Retinal pigment epithelial cell (primary cell): ENCODE measurements at places on chromosomes 2 and 18.

DNA sequence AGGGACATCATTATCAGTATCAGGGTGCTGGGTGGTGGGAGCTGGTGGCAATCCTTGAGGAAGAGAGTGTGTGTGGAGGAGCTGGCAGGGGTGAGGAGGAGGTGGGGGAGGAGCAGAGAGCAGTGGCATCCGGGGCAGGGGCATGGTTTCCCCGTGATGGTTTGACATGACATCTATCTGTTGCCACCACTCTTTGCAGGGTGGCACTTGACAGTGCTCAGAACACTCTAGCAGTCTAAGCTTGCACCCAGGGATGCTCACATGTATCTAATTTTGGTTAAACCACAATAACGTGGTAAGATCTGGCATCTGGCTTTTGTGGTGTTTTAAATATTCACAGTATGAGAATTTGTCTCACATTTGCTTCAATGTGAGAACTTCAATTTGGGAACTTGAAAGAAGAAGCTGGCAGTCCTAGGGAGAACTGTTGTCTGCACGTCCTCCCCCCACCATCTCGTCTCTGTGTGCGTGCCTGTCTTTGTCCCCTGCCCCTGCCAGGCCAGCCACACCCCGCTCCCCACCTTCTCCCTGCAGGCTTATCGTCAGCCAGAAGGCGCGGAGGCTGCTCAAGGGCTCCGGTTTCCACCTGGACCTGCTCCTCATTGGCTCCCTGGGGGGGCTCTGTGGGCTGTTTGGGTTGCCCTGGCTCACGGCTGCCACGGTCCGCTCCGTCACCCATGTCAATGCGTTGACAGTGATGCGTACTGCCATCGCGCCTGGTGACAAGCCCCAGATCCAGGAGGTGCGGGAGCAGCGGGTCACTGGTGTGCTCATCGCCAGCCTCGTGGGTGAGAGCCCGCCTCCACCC, 11.7 kb downstream of the SLC4A3 start:
- no peak for DNase-seq

DNA sequence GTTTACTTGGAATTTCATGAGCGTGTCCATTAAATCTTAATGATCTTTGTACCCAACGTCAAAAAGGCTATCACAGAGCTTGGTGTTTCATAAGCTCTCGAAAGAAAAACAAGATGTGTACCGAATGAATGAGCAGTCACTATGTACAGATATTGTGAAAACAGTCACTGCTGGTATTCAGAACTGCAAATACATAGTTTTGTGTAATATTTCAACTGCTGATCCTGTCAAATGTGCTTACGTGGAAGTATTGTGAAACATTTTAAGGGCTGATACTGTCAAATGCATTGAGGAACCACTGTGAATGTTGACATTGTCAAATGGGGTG, 184.2 kb upstream of the KLHL29 start:
- no peak for DNase-seq

DNA sequence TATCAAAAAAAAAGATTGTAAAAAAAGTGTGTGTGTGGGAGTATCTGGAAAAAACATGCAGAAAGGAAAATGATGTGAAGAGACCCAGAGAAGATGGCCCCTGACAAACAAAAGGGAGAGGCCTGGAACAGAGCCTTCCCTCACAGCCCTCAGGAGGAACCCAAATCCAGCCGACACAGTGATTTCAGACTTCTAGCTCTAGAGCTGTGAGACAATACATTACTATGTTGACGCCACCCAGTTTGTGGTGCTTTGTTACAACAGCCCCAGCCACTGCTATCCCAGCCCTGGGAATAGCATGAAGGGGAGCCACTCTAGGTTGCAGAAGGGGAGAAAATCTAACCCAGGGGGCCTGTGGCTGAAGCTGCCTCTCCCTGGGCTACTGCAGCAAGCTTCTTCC, 59.0 kb upstream of the ZBTB7C start:
- no peak for DNase-seq

GRCh38 chr2:134198006-134198634, 55.8 kb upstream of the MGAT5 start:
- no peak for DNase-seq

DNA sequence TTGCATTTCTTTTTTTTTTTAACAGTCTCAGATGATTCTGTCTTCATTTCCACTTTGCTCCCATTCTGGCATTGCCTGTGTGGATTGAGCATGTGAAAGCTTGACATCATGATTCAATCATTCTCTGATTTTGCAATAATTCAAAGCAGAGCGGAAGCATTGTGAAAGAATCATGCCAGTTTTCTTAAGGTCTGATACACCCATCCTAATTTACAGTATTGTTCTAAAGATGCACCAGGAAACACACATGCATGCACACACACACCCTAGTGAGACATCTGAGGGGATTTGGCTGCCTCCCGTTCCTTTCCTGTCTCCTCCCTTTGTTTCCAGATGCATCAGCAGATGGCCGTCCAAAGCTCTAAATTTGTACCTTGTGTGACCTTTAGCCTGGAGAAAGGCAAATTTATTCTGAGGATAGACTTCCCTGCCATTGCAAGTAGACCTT, 97.3 kb downstream of the FMNL2 start:
- DNase-seq: no peak

GRCh38 chr2:11697103-11697871, 27.3 kb upstream of the NTSR2 start:
- peak; percentile 59 for DNase-seq

DNA sequence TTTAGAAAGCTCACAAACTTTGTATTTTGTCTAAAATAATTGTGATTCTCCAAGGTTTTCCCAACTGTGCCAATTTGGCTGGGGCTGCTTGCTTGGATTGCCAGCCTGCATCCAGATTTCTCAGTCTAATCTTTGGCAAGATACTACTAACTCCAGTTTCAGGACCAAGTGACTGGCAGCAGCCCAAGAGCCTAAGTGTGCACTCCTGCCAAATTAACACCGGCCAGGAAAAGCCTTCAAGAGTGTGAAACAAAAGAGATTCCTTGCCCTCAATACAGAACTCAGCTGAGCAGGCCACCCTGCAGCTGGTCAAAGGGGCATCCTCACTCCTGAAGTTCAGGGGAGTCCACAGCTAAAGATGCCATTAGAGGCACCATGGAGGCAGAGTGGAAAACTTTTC, 589.0 kb upstream of the ACVR2A start:
- DNase-seq: no peak

DNA sequence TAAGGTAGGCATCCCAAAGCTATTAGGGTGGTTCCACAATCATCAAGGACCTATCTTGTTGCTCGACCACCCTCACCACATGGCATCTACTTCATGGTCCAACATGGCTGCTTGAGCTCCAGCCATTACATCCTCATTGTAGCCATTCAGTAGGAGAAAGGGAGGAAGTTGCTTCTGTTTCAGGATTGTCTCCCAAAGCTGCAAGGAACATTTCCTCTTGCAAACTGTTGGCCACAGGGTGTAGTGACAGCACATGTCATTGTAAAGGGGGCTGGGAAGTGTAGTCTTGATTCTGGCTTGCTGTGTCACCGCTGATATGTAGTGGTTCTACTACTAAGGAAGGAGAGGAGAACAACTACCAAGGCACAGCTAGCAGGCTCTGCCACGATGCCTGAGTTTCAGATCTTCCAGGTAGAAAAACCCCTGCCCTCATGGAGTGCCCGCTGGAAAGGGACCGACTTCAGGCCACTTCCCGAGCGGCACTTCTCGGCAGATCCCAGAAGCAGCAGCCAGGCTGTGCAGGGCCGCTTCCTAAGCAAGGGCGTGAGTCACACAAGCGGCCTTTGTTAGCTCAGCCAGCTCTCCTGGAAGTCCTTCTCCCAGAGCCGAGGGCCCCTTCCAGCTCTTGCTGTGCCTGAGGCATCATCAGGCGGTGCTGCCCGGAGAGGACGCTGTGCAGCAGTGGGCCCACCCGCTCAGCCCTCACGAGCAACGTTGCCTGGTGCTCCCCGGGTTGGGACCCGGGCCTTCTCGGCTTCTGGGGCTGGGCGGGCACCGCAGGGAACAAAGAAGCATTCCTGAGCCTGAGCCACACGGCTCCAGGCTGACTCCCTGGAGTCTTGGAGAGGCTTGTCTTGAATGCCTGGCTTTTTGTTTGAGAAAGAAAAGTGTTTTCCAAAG, 58.2 kb downstream of the HS6ST1 start:
- DNase-seq: peak; percentile 80

DNA sequence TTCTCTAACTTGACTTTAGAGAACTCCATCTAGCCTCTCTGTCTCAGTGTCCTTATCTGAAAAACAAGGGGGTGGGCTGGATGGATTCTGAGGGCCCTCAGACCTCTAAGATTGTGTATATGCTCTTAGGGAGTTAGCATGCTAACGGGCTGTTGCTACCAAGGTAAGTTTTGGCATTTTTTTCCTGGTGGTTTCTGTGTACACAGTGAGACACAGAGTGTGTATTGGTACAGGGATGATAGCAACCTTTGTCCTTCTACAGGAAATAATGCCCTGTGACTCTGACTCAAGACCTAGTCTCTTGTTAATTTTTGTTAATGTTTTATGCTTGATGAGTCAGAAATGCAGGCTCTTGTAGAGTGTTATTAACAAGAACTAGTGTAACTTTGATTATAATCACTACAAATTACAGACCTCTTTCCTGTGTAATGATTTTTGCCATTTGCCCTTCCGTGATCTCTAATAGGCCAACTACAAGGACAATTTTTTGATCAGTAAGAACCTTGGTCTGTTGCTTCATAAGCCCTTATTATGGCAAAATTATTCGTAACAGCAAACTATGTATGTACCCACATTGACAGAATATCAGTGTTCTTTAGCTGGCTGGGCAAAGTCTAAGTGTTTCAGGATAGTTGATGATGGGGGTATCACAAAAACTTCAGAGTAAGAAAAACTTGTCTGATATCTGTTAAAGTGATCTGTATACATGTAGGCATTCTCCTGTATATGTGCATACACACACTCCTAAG, 89.7 kb downstream of the SPTBN1 start:
- DNase-seq: no peak

- no peak for DNase-seq
Measured at GRCh38 chr2:71894261-71894660, 253.4 kb downstream of the CYP26B1 start.

DNA sequence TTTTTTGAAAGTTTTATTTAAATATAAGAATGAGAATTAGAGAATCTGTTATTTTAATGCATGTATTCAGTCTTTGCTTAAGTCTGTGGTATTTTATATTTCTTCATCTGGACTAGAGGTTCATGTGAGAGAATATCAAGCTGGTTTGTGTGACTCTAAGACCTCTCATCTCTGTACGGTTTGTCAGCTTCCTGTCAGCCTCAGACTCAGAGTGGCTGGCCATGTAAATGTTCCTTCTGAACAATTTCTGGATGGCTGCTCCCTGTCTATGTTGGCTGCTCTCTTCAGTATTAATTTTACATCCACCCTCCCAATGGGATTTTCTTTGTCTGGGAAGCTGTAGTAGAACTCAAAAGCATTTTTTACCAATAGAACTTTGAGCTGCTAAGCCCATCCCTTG, 225.3 kb upstream of the THUMPD2 start:
- DNase-seq: no peak

DNA sequence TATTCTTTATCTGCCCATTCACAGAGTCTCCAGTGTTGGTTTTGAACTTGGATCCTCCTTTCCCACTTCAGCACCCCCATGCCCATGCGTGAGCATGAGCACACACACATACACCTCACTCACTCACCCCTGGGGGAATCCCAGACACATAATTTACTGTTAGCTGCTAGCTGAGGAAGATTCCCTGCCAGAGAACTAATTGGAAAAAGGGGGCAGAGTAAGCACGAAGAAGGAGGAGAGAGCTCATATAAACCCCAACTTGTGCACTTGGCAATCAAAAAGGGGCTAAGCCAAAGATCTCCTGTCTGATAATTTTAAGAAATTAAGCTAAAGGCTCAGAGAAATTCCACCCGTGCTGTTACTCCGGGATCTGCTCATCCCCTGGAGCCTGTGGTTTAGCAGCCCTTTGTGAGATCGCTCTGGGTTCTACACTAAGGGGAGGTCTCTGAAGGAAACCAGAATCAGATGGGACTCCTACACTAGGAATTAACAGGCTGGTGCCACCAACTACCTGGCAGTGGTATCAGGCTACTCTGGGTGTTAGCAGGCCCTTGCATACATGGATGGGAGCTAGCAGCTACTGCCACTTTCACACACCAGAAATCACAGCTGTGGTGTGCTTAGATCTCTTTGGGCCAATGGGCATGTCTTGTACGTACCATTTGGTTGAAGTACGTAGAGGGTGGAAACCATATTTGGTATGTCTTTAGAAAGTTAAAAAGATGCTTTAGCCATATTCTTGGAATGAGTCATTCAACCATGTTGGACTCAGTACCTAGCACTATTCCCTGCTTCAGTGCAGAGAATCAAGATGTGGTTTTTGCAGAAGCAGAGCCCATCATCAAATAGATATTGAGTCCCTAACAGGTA, 95.6 kb upstream of the SLC14A2 start:
- DNase-seq: no peak

DNA sequence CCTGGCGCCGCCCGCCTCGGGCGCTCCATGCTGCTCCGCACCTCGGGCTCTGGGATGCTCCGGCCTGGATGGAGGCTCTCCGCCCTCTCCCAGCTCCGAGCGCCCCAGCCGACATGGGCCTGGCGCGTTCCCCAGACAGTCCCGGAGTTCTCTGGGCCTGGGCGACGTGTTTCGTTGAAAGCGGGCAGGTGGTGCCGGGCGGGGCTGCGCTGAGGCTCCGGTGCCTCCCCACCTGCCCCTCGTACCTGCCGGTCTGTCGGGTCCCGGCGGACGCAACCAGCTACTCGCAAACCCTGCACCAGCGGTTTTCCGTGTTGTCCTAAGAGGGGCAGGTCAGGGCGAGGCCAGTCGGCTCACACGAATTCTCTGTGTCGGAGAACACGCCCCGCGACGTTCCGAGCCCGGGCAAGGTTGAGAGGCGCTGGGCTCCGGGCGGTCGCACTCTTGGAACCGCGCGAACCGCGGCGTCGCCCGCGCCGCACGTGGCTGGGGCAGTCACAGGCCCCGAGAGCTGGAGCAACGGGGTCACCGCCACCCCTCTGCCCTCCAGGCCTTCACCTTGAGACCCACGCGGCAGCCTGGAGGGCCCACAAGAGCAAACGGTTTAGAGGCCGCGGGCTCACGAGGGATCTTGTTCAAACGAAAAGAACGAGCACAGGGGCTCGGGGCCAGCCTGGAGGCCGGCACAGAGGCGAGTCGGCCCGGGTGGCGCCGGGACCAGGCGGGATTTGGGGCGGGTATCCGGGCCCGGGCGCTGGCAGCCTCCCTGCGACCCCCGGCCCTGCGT, 4.2 kb upstream of the SIX2 start:
- DNase-seq: no peak

DNA sequence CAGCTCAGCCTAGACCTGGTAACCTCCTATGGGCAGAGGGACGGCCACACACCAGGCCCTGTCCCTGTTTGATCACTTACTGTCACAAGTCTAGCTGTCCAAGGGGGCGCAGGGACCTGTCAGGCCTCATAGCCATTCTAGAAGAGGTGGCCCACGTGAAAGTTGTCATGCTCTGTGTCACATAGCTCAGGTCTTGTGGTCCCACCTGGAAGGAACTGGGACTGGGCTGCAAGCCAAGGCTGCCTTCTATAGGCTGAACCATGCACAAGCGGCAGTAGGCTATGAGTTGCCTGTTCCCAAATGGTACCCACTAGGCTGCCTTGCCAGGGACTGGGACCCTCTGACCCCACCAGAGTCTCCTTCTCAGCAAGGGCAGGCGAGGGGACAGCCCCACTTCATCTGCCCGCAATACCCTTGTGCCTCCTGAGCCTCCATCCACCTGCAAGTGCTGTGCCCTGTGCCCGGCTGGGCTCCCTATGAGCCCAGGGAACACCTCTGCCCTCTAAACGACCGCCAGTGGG, 177.5 kb downstream of the ANAPC1 start:
- DNase-seq: no peak
